Epithelial cell of proximal tubule (primary cell): ENCODE measurements at places on chromosomes 13 and 19. TPM values are rescaled to one million over a fixed set of nuclear protein-coding genes. Genes with fewer than 3 reads are reported as not detected.

GRCh38 chr13:93227878-93228642 is 1.5 kb downstream of the GPC6 start:
- DNase-seq: no peak

The TNFSF13B gene
- 0.12 and 0.51 TPM in 2 replicates for total RNA-seq

The FGF22 gene
- total RNA-seq: 0.29 TPM in 1 of 2 replicates, not detected in the other

DNA sequence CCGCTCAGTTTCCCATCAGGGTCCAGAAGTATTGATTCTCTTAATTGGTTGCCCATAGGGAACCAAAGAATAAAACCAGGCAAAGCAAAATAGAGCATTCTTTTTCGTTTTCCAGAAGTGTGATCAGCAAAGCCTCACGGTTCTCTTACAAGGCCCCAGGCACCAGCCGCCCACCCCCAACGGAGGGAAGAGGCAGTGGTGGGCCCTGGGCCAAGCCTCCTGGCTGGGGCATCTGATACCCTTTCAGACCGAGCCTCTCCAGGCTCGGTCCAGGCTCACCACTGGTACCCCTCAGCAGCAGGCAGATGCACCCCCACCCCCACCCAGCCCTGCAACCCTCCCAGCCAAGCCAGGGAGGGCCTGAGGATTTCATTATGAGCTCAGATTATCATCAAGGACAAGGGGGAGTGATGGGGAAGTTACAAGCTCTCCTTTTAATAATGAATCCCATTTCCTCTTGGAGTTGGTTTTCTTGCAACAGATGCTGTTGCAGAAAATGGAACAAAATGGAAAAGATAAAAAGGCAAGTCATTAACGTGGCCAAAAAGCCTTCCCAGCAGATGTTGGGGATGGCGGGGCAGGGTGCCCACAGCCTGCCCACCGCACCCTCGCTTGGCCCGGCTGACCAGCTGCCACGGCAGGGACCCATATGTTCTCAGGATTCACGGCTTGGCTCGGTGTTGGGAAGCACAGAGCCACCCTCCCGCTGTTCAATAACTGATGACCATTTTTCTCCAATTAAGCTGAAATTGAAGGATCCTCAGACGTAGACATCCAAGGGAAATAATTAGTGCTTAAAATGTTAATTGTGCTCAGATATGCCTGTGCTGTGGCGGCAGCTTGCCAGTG is 45.9 kb upstream of the KCTD15 start:
- DNase-seq: no peak

The COX6B2 gene
- total RNA-seq: 0.23 TPM in 1 of 2 replicates, not detected in the other

GRCh38 chr19:23956051-23956450 is 41.4 kb downstream of the ZNF726 start:
- DNase-seq: no peak

The IGFL3 gene
- not detected in 2 replicates for total RNA-seq

The SLC6A16 gene
- total RNA-seq: 0.07 and 0.29 TPM in 2 replicates

DNA sequence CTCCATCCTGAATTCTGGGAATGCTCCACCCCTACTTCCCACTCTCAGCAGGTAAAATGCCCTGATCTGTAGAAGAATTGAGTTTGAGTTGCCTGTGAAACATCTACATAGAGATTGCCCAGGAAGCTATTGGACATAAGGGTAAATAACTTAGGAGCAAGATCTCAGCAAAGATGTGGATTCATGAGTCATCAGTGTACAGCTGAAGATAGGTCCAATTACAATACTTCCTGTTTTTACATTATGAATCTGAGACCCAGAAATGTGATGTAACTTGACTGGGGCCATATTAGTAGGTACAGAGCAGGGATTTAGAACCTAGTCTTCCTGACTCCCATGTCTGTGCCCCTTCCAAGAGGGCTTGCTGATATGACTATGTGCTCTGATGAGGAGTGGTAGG is 79.4 kb upstream of the FNDC3A start:
- DNase-seq: no peak

GRCh38 chr19:19758164-19758563 is 25.3 kb upstream of the ZNF14 start:
- no peak for DNase-seq

The MICOS13 gene
- 61.2 and 67.6 TPM in 2 replicates for total RNA-seq

DNA sequence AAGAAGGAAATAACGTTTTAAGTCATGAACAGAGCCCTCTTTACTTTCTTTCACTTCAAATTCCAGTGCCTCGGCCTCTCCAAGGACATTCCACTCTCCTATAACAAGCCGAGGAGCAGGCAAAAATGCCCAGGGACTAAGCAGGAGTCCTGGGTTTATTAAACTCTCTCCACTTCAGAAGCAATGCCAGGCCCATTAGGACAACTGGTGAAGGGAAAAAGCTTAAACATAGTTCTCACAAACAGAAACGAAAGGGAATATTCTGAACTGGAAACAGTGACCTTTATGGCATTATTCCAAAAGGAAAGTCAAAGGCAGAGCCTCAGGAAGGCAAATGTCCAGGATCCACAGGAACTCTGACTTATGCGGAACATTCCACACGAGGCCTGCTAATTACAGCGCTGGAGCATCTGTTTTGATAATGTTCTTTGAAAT is 30.9 kb upstream of the MED4 start:
- peak; percentile 58 for DNase-seq

The FLT3 gene
- 0.14 and 0.58 TPM in 2 replicates for total RNA-seq

DNA sequence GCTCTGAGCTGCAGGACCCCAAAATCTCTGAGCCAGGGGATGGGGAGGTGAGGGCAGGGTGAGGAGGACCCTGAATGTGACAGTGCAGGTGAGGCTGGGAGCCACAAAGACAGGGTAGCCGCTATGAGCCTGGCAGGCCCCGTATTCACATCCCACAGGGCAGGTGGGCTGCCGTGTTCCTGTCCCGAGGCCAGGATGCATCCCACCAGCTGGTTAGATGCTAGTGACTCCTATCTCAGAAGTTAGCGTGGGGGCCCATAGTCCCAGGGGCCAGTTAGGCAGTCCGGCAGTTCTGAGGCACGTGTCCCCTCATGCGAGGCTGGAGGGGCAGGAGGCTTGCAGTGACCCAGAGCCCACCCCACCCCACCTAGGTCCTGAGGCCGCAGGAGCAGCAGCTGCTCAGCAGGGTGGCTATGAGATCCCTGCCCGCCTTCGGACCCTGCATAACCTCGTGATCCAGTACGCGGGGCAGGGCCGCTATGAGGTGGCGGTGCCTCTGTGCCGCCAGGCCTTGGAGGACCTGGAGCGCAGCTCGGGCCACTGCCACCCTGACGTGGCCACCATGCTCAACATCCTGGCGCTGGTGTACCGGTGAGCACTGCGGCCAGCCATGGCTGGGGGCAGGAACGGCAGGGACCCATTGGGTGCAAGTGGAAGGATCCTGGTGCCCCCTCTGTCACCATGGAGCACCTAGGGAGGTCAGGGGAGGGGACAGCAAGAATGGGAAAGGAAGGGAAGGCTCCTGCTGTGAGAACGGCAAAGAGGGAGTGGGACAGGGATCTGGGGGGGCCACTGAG is 7.2 kb downstream of the KLC3 start:
- DNase-seq: no peak

- DNase-seq: no peak
Measured at GRCh38 chr13:96500953-96501352, 411.0 kb downstream of the HS6ST3 start.

GRCh38 chr13:41976476-41976875 is 15.6 kb upstream of the VWA8 start:
- DNase-seq: no peak

- no peak for DNase-seq
Measured at GRCh38 chr19:391207-391557, 17.8 kb downstream of the C2CD4C start.

DNA sequence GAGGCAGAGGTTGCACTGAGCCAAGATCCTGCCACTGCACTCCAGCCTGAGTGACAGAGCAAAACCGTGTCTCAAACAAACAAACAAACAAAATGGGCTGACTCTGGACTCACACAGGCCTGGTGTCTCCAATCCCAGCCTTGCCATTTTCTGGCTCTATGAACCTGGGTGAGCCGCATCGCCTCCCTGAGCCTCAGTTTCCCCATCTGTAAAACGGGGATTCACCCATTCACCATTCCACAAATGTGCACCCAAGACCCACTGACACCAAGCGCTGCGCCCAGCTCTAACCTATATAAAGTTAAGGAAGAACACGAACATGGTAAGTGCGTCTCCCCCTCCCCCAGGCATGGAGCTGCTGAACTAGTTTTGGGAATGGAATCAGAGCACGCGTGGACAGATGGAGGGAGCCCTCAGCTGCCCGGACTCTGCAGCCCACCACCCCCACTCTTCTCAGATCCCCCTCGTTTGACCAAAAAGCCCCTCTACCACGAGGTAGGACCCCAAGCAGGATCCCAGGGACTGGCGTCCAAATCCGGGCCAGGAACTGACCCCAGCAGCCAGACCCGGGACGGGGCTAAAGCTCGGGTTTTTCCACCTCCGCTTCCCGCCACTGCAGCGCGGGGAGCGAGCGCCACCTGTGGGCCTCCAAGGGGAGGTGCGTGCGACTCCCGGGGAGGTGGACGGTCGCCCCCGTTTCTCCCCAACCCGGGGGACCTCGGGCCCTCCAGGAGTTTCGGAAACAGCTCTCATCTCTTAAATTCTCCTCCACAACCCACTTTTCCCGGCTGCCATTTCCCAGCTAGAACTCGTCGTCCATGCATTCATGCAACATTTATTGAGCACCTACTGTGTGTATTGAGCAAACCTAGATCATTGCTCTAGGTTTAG is 33.0 kb upstream of the ADGRE5 start:
- DNase-seq: no peak

- no peak for DNase-seq
Measured at GRCh38 chr13:97321101-97321500, 99.0 kb downstream of the MBNL2 start.

- DNase-seq: no peak
Measured at GRCh38 chr19:17951990-17952976, 14.6 kb upstream of the KCNN1 start.

GRCh38 chr13:104008075-104008474 is 941.9 kb upstream of the SLC10A2 start:
- no peak for DNase-seq

GRCh38 chr19:58097781-58098681 is at the start of gene ZSCAN18:
Gene ZSCAN18 (minus strand): TSS chr19:58098231. CDS start chr19:58090267, 7,964 bp downstream.
- peak; percentile 52 for DNase-seq

- DNase-seq: peak; percentile 84
Measured at GRCh38 chr13:44142941-44143665, 230.5 kb upstream of the SERP2 start.

The LGALS14 gene
- total RNA-seq: not detected in 2 replicates

DNA sequence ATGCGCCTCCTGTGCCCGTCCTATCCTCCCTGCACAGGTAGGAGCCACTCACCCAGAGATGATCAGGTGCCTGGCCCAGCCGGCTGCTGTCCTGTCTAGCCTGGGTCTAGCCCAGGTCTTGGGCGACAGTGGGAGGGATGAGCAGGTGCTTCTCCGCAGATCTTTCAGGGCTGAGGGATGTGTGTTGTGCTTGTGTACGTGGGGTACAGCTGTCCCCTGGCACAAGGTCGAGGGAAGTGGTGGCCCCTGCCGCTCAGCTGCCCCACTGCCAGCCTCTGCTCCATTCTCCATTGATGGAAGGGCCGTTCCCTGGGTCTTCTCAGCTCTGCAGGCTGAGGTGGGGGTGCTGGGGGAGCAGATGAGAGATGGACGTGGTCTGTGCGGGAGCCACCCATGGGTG is 13.0 kb downstream of the WTIP start:
- DNase-seq: no peak

The ZNF296 gene
- 1.7 and 3.0 TPM in 2 replicates for total RNA-seq

The ZNF730 gene
- 4.5 and 6.4 TPM in 2 replicates for total RNA-seq

- DNase-seq: no peak
Measured at GRCh38 chr19:5147074-5147977, 178.4 kb downstream of the KDM4B start.

DNA sequence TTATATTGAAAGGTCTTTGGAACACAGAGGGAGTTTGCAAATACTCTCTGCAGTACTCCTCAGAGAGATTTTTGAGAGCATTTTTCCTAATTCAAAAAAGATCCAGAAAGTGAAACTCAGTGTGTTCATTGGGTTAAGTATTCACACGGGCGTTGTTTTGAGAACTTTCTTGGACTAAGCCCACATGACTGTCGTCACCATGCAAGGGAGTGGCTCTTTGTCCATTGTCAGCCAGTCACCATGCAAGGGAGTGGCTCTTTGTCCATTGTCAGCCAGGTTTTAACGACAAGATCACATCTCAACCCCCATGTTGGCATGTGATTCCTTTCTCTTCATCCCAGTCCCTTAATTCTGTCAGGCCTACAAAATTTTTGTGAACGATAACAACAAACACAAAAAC is 81.2 kb upstream of the STK24 start:
- DNase-seq: no peak

The TTC9B gene
- not detected in 2 replicates for total RNA-seq

The ZNF560 gene
- 0.92 and 2.5 TPM in 2 replicates for total RNA-seq

The ZNF112 gene
- 2.8 and 3.2 TPM in 2 replicates for total RNA-seq

- DNase-seq: no peak
Measured at GRCh38 chr19:18955042-18955441, 14.0 kb upstream of the HOMER3 start.

The TGFBR3L gene
- 1.6 and 16.8 TPM in 2 replicates for total RNA-seq

GRCh38 chr19:1324806-1325567 is 39.3 kb downstream of the EFNA2 start:
- no peak for DNase-seq

GRCh38 chr13:55230570-55230908 is 1910.2 kb upstream of the PRR20A start:
- DNase-seq: no peak

DNA sequence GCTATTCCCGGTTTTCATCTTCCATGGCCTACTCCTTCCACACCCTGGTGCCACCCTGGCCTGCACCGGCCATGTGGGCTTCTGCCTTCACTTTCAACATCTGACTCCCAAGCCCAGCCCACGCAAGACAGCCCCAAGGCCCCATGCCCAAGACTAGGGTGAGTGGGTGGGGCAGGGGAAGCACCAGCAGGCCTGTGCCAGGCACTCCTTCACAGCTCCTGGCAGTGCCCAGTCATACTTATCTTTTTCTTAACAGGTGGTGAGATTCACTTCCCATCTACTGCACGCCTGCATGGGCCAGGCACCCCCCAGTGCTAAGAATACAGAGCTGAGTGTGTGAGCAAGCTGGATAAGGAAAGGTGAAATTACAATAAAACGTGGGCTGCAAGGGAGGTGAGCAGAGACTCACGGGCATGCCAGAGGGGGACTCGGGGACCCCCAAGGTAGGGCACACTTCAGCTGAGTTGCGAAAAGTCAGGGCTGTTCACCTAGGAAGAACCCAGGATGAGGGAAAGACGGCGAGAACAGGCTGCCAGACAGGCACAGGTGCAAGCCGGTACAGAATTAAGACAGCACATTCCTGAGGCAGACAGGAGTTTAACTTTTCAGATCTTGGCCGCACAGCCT is 55.7 kb downstream of the COL4A1 start:
- DNase-seq: no peak

- DNase-seq: no peak
Measured at GRCh38 chr13:66266761-66267160, 963.4 kb downstream of the PCDH9 start.

- DNase-seq: no peak
Measured at GRCh38 chr19:46574533-46574932, 26.6 kb upstream of the CALM3 start.

- DNase-seq: no peak
Measured at GRCh38 chr13:20397896-20398295, 127.8 kb downstream of the CRYL1 start.

DNA sequence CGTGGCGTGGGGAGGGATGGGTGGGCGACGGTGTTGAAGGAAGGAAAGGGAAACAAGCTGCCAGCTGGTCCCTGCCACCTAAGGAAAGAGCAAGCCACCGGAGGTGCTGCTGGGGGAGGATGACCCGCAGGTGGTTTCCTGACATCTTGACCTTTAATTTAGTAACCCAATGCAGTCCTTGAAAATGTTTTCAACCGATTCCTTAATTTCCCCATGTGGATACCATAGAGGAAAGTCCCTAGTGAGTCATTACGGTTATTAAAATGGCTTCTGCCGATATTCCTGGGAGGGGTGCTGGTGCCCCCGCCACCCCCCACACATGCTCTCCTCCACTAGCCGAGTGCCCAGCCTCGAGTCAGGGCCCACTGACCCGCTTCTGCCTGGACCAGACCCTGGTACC is 6.3 kb upstream of the ANKRD10 start:
- DNase-seq: no peak

The PCDH20 gene
- 1.4 and 1.5 TPM in 2 replicates for total RNA-seq
